Kidney epithelial cell (primary cell): ENCODE measurements at places on chromosomes 7 and 10.

DNA sequence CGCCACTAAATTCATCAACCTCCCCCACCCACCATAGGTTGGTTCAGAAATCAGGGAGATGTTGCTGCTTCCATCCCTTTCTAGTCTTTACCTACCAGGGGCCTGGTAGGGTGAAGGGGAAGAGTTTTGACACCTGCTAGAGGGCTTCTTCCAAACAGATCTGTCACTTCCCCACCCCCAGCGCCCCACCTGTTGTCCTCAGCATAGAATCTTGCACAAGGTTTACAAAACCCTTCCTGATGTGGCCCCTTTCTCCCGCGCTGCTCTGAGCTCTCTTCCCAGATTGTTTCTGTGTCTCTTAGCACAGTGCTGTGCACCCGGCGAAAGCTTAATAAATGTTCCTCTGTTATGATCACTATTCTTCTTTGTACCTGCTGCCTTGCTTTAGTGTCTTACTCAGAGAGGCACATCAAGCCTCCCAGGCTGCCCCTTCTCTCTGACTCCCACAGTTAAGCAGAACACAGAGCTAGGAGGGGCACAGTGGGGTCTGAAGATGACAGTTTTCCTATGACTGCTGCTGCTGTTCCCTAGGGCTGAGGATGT lies 11.2 kb upstream of the C10orf95 start:
- no peak for DNase-seq

- DNase-seq = no peak
These were observed 98.8 kb downstream of the ELFN1 start for GRCh38 chr7:1768832-1769231.

- no peak for DNase-seq
These were observed 746 bp downstream of the ARL5B start for GRCh38 chr10:18659819-18660535.

DNA sequence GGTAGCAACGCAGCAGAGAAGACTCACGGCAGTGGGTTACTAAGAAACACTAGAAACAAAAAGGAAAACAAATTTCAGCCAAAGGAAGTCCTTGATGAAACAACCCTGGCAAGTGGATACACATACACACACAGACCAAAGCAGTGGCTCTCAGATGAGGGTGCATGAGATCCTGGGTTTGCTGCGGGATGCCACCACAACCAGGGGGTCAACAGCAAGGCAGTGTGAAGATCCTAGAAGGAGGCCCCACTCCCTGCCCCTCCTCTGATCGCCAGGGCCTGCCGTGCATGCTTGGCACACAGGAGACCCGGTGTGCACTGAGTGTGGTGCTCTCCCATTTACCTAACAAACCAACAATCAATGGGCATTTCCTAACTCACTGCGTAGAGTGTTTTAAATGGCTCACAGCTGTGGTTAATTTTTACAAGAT lies 252.3 kb upstream of the KLF14 start:
- no peak for DNase-seq

- DNase-seq = peak; percentile 63
These were observed 975 bp upstream of the USP54 start for GRCh38 chr10:73591935-73592699.
